ENCODE measurements at places on chromosomes 2 and 18.

DNA sequence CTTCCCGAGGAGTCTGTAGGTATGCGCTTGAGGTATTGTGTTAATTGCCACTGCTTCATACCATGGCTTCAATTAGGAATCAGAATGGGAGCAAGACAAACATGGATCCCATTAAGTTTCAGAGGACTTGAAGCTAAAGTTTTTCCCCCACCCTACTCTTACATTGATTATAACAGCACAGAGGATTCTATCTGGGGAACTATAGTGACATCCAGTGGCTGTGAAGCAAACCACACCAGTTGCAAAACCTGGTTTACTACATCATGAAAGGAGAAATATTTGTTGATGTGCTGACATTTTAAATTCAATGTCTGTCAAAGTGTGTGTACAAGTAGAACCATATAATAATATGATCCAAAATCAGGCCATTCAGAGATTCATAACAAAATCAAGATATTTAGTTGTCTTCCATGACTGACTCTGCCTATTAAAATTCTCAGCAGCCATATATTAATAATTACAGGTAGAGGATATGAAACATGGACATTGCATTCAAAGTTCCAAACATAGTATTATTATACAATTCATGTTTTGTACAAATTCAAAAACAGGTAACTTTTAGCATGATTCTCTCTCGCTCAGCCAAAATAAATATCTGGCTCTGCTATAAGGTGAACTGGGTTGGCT lies 82.9 kb downstream of the GRB14 start:
- DNase-seq: peak; percentile 13

DNA sequence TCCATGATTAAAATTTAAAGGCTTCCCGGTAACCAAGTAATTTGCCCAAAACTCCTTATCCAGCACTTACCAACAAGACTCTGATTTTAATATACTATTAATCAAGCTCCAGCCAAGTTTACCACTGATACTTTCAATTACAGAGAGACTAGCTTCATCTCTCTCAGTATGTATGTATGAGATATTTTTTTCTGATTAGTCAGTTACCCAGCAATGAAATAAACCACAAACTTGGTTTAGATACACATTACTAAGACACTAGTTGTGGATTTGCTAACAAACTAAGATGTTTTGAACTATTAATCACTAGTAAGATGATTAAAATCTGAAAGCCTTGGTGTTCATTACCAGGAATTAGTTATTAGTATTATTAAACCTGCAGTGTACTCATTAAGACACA lies 1272.2 kb upstream of the ACVR2A start:
- no peak for DNase-seq

DNA sequence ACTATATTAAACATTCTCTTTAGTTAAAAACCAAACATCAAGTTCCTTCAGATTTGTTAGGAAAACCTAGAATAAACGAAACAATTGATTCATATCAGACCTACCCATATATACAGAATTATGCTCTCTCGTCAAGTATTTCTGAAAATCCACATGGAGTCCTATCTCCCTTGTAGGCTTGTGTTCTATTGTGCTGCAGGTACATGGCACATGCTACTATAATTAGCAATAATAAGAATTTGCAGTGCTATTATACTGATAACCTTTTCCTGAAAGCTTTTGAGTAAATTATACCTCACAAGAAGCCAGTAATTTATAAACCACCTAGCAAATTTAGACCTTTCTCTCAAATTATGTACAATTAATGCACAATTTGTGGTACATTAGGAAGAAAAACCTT lies 158.6 kb upstream of the STK17B start:
- DNase-seq: no peak

- DNase-seq: no peak
Measured at GRCh38 chr2:180115675-180116074, 108.6 kb upstream of the CWC22 start.
